ENCODE measurements at places on chromosomes 13 and 19.

GRCh38 chr19:7520131-7521051, 2.0 kb upstream of the MCOLN1 start:
- no peak for DNase-seq

DNA sequence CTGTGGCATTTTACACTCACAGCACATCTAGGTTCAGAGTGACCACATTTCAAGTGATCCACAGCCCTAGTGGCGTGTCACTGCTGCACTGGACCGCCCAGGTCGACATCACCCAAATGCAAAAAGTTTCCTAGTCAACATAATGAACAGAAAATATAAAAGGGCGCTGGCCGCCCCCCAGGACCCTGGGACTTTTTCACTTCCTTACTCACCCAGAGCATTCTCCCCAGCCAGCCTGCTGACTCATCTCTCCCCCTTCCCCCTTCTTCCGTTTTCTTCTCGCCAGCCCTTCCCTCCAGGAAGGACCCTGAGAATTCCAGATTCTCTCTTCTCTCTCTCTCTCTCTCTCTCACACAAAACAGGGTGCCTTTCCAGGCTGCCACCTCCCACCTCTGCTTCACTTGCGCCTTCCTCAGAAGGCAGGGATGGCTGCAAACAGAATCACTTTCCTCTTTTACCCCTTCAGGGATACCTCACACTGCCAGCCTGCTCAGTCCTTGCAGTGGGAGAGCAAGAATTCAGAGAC, 21.0 kb upstream of the GRWD1 start:
- DNase-seq, result no peak

DNA sequence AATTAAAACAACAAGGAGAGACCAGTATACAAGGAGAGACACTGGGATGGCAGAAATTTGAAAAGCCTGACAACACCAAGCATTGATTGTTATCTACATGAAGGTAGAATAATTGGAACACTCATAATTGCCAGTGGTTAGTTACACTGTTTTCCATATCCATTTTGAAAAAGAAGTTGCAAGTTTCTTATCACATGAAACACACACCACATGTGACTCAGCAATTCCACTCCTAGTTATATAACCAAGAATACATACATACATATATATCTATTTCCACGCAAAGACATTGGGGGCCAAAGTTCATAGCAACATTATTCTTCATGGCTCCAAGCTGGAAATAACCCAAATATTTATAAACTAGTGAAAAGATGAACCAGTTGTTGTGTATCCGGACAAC, 15.2 kb upstream of the PABPC3 start:
- DNase-seq, result no peak

DNA sequence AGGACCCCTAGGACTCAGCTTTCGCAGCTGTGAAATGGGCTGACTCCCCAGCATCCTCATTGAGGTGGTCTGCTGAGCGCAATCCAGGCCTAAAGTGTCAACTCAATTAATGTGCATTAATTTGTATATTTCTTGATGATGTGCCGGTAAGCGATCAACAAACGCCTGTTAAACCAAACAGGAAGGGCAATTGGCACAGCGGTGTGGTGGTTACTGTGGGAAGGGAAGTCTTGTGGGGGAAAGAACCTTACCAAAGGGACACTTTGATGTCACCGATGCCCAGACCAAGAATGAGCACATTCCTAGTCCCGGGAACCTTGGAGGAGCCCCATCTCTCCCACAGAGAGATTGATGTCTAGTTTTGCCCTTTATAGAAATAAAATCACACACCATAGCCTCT, 1.6 kb downstream of the JAK3 start:
- no peak for DNase-seq

- DNase-seq, result no peak
Observed at GRCh38 chr13:102028868-102029267, 373.0 kb downstream of the FGF14 start.

GRCh38 chr19:37251308-37252229, 33.6 kb downstream of the ZNF383 start:
- no peak for DNase-seq

DNA sequence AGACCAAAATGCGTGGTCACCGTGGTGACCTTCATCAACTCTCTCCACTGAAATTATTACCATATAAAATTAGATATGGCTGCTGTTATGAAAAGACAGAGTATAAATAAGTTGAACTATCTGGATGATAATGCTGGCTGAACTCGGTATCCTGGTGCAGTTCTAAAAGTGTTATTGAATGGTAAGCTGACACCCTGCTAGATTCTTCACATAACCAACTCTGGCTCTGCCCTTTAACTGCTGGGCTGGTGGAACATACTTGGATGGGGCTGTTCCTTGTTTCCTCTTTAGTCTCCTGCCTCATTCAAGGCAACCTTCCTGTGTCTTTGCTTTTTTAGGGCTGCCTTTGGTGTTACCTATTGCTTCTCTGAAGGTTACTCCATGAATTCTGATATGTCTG, 106.9 kb downstream of the FGF9 start:
- no peak for DNase-seq

GRCh38 chr19:14107581-14108461, 9.7 kb downstream of the PRKACA start:
- no peak for DNase-seq

DNA sequence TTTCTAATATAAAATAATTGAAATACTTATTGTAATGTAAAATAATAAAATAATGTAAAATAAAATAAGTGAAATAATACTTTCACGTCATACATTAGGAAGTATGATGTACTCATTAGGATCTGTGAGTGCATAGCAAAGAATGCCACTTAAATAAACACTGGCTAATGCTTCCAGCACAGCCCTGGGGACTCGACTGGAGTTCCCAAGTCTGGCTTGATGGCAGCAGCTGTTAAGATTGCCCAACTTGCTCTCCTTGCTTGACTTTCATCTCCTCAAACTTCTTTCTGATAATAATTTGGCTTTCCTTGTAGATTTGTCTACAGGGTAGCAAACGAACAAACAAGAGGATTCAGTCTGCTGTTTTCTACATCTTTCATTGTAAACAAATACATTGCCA, 191.9 kb downstream of the COG6 start:
- no peak for DNase-seq

DNA sequence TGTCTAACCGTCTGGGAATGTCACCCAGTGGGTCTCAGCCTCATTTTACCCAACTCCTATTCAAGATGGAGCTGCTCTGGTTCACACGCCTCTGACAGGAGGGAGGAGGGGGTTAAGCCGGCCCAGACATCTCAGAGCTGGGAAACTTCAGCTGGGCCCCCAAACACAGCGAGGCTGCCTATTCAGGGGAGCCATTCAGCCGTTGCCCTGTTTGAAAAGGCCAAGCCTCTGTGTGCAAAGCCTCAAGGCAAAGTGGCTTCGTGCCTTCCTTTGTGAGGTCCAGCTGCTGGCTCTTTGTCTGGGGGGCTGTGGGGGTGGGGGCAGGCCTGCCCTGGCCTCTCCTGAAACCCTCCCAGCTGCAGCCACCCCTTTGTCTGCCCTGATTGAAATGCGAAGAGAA, 147.4 kb downstream of the PTPRS start:
- DNase-seq, result no peak

GRCh38 chr13:79802389-79803085, 321.6 kb downstream of the NDFIP2 start:
- DNase-seq, result no peak

- DNase-seq, result peak; percentile 24
Observed at GRCh38 chr19:50607874-50608785, 31.6 kb downstream of the SYT3 start.

DNA sequence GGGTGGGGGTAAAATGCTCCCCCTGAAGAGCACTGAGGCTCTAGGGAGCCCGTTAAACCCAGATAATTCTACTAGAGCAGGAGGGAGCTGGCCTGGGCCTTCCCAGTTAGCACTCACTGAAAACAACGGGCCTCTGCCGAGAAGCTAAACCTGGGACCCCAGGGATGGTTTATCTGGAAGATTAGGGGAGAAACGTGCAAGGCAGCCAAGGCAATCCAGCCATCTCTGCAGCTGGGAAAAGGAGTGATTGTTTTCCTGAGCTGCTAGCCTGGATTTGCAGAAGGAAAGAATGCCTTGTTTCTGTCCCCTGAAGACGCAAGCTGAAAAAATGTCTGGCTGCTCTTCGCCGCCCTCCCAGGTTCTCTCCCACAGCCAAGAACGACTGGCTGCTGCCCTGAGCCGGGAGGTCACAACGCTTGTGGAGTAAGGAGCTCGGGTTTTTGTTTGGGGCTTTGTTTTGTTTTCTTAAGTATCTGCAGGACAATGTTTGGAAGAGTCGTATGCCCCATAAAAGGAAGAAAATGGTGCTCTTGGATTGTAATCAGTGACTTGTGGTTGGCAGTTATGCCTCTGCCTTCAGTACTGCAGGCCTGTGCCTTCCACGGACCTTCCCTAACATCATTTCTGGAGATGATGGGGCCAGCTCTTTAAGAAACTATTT, 31.5 kb downstream of the COL4A2 start:
- DNase-seq, result no peak

DNA sequence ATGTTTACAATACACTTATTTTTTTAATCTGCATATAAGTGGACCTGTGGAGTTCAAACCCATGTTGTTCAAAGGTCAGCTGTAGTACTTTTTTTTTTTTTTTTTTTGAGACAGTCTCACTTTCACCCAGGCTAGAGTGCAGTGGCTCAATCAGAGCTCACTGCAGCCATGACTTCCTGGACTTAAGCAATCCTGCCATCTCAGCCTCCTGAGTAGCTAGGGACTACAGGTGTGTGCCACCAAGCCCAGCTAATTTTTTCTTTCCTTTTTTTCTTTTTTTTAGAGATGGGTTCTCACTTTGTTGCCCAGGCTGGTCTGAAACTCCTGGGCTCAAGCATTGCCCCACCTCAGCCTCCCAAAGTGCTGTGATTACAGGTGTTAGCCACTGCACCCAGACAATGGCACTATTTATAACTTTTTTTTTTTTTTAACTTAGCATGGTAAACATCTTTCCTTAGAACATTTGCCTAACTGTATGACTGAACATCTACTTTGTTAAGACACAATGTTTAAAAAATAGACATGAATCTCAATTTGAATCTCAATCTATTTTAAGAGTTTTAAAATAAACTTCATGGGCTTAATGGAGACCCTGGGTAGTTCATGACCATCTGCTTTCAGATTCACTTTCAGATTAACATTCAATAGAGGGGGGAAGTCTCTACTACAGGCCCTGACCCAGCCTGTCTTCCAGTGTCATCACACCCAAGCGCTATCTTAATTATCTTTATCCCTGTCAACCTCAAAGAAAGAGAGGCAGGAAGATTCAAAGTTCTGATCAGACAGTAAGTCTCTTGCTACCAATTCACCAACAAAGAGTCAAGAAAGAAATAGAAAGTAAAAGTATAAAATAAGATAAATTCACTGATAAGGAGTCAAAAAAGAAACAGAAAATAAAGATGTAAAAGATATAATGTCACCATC, 97.7 kb upstream of the DOCK9 start:
- DNase-seq, result no peak

DNA sequence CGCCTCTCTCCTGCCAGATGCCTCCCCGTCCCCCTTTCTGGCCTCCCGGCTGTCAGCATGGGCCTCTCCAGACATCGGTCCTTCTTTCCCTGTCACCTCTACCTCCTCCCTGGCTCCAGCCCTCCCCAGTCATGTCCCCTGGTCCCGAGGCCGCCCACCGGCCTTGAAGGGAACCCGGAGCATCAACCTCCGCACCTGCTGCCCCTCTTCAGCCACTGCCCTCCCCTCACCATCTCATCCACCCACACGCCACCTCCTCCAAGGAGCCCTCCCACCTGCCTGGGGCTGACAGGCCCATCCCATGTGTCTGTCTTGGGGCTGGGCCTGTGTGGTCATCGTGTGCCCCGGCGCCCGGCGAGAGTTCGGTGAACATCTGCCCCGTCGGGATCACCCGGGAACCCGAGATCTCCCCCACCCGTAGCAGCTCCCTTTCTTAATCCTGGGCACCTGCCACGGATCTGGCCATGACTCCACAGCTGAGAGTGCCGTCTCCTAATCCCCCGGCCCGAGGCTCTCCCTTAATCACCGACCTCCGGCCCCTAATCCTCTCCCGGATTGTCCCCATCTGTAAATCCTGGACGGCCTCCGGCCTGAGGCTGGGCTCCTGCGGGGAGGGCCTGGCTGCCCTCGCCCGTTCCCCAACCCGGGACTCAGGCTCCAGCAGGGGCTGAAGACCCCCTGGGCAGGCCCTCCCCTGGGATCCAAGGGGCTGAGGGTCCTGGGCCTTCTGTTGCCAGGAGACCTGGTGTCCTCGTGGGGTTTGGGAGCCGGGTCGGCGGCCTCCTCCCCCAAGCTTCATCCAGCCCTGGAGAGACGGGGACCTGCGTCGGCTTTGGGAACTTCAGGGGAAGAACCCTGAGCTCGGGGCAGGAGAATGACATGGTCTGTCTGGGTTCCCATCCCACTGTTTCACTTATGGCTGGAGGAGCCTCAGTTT, 5.9 kb downstream of the HCN2 start:
- DNase-seq, result no peak

DNA sequence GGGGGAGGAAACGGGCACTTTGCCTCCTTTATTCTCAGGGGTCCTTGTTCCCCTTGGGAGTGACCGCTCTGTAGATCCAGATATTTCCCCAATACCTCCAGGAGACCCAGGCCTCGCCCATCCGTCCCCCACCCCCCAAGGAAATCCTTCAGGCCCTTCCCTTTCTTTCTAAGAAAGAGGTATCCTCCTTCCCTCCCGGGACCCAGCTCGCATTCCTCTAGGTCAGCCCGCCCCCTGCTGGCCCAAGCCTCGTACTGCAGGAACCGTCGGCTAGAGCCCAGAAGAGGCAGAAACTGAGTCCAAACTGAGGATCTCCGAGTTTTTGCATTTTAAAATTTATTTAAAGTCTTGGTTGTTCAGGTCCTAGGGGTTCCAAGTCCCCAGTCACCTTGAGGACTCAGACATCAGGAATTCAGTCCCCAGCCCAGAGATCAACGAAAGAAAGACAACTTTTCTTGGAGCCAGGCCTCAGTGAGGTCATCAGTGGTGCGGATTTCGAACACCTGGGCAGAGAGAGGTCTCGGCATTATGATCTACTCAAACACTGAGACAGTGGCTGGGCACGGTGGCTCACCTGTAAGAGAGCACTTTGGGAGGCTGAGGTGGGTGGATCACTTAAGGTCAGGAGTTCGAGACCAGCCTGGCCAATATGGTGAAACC, 7.5 kb upstream of the LRFN1 start:
- peak; percentile 74 for DNase-seq

DNA sequence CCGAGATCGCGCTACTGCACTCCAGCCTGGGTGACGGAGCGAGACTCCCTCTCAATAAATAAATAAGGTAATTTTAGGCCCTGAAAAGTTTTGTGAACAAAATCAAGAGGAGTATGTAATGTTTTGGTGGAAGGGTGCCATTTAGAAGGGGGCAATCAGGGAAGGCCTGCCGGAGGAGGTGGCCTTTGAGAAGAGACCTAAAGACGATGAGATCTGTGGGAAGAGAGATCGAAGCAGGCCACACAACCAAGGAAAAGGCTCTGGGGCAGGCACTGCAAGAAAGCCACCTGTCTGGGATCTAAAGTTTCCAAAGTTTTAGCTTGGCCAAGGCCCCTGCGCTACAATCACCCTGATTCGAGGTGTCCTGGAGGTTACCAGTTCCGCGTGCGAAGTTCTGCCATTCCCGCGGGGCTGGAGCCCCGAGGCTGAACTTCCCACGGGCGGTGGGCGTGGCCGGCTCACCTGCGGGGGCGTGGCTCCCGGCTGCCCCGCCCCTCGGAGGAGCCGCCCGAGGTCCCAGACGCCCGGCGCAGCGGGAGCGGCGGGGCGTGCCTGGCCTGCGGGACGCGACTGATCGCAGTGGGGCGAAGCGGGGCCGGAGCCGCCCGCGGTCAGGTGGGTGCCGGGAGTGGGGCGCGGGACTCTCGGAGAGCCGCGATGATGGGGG, at the start of gene KLC3:
TSS of gene KLC3 (plus strand) at position 519 of the 667 bp plus-strand sequence. CDS start 4,792 bp downstream, outside the sequence.
- no peak for DNase-seq

- DNase-seq, result no peak
Observed at GRCh38 chr19:46303322-46303690, 6.5 kb downstream of the HIF3A start.
